CD4-positive, alpha-beta T cell treated with Interleukin-12 subunit alpha and Interleukin-12 subunit beta, for 1 hour (primary cell): ENCODE measurements at places on chromosomes 6 and 20.

DNA sequence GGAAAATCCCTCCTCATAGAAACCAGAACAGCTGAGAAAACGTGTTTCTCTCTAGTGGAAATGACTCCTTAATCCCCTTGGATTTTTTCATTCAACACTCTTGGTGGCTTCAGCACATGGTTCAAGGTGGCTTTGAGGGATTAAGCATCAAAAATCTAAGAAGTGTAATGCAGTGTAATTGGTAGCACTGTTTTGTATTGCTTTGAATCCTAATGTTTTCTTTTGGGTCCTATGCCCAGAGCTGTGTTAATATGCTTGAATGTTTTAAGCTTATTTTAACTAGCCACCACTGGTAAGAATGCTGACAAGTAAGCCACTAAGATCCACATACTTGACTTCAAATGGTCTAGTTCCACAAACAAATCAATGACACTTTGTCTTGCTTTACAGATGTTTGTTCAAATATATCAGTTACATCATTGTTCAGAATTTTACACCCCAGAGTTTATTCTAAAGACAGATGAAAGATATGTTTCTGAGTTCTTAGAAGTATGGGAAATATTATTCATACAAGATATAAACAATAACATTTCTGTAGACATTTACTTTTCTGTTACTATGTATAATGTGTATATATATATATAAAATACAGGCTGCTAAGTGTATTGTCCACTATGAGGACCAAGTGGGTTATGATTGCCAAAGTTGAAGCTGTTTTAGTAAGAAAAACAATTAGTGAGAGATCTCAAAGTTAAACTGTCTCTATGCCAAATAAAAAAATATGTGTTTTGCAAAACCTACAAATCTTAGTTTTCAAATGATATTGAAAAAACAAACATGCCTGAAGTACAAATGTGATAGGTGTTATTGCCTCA lies 220.8 kb downstream of the OGFRL1 start:
- no peak for DNase-seq

- no peak for DNase-seq
Observed at GRCh38 chr6:37576336-37576737, 76.6 kb upstream of the CCDC167 start.

DNA sequence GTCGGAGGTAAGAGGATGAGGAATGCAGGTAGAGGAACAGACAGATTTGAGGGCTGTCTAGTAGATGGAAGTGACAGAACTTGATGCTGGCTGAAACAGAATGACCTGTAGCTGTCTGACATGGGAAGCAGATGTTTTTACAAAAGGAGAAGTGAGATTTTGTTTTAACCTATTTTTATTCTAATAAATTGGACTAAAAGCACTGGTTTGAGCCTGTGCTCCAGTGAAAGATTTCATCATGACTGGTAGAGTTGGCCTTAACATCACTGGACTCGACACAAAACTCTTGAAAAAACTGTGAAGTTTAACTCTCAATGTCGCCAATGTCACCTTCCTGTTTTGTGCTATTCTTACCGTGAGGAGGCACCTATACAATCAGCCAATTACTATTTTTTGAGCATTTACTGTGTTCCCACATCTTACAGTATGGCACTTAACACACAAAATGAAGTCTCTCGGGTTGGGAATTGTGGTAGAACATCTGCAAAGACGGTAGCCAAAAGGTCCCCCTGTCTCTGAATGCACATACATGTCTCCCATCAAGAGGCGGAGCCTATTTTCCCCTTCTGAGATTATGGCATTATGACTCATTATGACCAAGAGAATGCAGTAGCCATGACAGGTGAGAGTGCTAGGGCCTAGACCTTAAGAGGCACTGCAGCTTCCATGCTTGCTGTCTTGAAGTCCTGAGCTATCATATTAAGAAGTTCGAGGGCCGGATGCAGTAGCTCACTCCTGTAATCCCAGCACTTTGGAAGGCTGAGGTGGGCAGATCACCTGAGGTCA lies 93.2 kb downstream of the FOXF2 start:
- DNase-seq, result no peak

GRCh38 chr20:47727170-47727880 lies 58.0 kb downstream of the SULF2 start:
- peak; percentile 75 for DNase-seq

DNA sequence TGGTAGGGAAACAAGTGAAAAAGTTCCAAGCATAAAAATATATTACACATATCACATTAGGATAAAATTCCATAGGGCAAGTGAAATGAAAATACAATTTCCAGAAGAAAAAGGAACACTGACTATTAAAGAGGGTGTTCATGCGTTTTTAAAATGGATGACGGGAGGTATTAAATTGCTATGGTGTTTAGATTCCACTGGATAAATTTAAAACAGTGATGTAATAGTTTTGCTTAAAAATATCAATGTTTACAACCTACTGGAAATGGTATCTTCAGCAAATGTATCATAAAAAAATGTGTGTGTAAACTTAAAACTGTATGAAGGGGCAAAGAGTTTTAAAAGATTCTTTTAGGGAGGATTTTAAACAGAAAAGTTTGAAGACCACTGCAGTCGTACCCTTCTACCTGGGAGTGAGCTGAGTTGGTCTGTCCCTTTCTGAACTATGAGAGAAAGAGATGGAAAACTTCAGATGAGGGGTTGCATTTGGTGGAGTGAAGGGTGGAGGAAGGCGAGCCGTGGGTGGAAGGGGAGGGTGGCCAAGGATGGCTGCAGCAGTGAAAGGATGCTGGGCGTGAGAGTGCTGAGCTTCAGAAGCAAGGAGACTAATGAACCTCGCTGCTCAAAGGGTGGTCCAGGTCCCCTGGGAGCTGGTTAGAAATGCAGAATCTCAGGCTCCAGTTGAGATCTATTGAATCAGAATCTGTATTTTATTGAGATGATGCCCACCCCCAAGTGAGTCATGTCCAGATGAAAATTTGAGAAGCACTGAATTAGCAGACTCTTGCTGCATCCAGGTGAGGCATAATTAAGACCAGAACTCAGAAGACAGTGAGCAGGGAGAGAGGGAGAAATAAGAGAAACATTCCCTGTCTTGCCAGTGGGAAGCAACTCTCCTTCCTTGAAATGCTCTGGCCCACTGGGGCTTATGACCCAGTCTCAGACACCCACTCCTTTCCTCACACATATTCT lies 54.5 kb upstream of the MRPS10 start:
- no peak for DNase-seq

DNA sequence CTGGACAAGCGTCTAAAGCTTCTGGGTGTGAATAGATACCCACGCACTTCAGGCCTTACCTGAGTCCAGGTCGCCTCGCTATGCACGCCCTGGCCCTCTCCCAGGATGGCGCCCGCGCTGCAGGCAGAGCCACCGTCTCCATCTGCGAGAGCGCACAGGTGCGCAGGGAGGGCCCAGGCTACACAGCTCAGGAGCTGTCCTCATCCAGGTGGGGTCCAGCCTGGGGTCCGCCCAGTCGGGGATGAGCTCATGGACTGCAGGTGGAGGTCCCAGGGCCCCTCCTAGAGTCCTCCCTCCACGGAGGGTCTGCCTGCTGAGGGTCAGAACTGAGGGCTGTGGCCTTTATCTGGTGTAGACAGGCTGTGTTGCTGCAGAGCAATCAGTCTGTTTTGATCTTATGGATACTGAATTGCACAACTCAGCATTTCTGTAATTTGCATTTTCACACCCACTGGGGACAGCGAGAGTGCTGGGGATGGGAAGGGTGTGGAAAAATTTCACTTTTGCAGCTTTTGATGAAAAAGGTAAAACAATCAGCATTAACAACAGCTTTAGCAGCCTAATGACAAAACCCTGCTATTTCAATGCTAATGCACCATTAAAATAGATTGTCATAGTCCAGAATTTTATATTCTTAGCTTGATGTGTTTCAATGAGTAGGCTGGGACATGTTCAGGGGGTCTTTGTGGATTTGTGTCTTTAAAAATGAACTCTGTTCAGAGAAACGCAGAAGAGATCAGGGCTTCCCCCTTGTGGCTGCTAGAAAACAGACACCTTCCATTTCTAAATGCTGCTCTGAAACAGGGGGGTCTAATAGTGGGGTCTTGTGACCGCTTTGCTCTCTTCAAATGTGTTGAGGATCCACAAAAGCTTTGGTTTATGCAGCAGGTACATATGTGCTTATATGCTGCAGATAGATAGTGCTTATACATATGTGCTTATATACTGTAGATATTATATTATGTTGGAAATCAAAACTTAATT lies 77.8 kb upstream of the PHACTR3 start:
- DNase-seq, result no peak

- DNase-seq, result no peak
Observed at GRCh38 chr6:106124015-106124414, 37.9 kb downstream of the PRDM1 start.

GRCh38 chr6:148090326-148090725 lies 252.3 kb upstream of the SASH1 start:
- no peak for DNase-seq

DNA sequence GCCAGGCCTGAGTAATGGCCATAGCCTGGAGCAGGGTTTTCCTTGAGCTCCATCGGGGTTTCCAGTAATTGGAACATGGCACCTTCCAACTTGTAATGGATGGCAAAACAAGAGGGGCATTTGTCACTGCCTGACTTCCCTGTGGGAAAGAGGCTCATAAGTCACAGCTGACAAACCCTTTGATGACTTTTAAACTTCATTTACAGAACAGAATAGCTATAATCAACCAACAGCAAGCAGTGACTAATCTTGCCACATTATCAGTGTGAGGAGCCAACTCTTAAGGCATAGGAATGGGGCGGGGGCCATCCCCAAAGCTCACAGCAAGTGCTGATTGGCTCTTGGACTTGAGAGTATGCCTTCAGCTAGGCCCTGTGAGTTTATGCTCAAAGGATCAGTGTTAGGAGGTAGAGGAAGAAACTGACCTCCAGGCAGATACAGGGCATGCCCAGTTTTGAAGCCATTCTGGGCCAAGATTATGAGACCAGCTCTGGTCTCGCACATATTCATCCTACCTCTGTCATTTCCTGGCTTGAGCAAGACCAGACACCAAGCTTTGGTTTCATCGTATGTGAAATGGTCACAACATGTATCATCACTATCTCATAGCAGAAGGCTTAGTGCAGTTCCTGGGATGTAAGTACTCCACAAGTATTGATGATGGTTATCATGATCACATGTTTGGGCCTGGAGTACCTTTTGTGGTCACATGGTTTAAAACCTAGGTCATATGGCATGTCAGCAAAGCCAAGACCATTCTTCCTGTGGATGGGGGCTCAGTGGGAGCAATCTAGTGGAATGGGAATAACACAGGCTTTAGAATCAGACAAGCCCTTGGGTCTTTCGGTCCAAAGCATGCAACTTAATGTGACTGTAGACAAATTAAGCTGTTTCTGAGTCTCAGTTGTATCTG lies 49.2 kb downstream of the EIF2S2 start:
- no peak for DNase-seq

DNA sequence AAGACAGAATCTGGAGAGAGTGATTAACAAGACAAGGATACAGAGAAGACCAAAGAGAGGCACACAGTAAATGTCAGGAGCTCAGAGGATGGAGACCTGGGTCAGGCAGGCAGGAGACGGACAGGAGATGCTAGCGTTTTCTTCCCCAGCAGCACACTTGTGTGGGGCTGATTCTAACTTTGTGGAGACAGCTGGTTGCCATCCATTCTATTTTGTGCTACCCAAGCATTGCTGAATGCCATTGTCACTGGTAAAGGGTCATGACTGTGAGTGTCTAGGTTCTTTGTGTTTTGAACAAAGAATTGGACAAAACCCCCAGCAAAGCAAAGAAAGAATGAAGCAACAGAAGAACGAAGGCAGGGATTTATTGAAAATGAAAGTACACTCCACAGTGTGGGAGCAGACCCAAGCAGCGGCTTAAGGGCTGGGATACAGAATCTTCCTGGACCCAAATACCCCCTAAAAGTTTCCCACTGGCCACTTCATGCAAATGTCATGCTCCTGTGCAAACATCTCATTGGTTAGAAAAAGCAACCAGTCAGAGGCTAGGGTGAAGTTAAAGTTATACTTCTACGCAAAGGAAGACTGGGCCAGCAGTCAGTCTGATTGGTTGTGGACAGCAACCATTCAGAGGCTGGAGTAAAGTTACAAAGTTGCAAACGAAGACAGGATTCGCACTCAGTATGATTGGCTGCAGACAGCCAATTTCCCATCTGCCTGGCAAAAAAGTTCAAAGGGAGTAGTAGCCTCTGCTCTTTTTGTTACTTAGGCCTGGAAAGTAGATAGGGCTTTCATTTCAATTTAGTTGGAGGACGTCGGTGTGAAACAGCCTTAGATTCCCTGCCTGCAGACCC lies 17.5 kb downstream of the PTK7 start:
- DNase-seq, result peak; percentile 15

GRCh38 chr20:46985250-46985649 lies 90.6 kb downstream of the EYA2 start:
- DNase-seq, result no peak
